Activated T-helper 1 cell treated with Interleukin-2 at 50 U/mL for 16 hours (primary cell): ENCODE measurements at places on chromosomes 3 and 15.

GRCh38 chr3:177934001-177934891 lies 602.0 kb upstream of the KCNMB2 start:
- no peak for DNase-seq

DNA sequence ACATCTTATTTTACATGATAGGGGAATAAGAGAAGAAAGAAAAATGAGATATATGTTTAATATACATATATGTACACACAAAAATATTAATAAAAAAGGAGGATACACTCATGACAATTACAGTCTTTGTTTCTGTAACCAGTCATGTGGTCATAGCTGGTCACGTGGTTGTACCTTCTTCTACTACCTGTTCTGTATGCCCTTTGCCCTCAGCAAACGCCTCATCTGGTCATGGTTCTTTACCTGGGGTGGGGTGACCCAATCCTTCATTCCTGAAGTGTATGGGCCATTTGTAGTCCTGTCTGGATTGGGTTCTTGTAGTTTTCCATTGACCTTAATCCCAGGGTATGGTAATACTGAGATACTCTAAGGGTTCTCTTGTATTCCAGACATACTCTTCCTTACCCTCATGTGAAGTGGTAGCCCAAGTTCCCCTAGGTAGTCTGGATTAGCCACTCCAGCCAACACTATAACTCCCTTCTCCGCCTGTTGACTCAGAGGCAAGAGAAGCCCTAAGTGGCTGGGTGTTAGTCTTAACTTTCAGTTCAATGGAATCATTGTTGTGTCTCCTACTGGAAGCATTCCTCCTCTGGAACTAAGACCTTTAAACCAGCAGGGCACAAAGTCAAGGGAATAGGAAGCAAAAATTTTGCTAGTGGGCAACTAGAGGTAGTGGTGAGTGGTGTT lies 47.3 kb upstream of the FAM3D start:
- DNase-seq: no peak

GRCh38 chr3:118011910-118012309 lies 1022.7 kb downstream of the IGSF11 start:
- no peak for DNase-seq

DNA sequence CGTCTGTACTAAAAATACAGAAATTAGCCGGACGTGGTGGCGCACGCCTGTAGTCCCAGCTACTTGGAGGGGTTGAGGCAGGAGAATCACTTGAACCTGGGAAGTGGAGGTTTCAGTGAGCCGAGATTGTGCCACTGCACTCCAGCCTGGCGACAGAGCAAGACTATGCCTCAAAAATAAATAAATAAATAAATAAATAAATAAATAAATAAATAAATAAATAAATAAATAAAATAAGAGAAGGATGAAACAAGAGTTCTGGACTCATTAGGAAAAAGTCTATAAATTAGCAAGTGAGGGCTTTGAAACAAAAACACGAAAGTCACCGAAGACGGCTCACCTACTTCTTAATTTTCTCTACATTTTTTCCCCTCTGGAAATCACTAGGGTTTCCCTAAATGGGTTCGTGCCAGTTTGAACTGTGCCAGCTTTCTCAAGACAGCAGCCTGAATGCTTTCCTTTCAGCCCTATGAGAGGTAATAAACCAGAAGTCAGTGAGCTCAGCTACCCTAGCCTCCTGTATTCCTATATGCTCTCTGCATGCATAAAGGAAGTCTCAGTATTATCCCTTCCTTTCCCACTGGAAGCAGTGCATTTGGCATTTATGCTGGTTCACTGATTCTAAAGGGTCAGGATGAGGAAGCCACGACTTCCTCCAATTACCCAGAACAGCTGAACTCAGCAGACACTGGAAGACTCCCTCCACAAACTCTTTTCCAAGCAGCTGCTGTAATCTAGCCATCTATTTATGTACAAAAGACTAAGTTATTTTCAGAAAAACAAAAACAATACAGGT lies 266.9 kb downstream of the ZBBX start:
- no peak for DNase-seq

GRCh38 chr3:186425788-186426730 lies 64.0 kb upstream of the DGKG start:
- no peak for DNase-seq

- DNase-seq: no peak
These were observed 54.3 kb downstream of the TGFBR2 start for GRCh38 chr3:30660656-30661055.

- no peak for DNase-seq
These were observed 48.2 kb downstream of the TRIM42 start for GRCh38 chr3:140726066-140726465.

- no peak for DNase-seq
These were observed 3.0 kb upstream of the CYP11A1 start for GRCh38 chr15:74370471-74370870.

DNA sequence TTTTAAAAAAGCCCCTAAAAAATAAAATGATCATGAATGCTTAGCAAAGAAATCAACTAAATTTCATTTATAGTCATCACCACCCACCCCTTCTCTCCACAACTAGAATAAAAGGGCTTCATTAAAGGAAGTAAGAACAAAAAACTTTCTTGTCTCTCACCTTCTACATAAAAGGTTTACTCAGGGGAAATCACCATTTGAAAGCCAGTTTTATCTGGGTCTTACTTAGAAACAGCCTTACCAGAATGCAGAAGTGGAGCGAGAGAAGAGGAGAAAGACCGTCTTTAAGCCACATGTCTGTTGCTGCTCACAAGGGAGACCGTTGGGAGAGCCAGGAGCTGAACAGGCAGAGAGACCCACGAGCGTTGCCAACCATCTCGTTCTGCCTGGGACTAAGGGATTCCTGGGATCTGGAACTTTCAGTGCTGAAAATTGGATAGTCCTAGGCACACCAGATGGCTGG lies 350.1 kb upstream of the PROK2 start:
- no peak for DNase-seq

GRCh38 chr3:168574455-168575158 lies 478.9 kb upstream of the GOLIM4 start:
- DNase-seq: no peak

GRCh38 chr3:70250492-70250891 lies 61.9 kb downstream of the MDFIC2 start:
- DNase-seq: no peak

DNA sequence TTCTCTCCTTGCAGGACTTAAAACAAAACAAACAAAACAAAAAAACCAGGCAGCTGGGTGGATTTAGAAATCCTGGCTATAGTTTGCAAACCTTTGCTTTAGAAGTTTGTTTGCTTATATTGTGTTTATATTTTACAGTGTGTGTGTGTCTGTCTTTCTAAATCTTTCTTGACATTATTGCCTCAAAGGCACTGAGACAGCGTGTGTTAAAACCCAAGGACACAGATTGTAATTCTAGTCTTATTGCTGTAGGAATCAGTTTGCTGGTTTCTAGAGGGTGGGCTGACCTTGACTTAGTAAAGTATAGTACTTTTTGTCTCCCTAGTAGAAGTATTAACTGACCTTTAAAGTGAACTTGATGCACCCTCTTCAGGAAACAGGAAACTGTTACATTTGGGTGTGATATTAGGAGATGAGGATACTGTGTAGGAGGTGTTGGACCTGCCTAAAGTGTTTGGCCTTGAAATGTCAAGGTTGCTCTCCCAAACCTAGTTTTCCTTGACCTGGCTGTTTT lies 71.0 kb downstream of the TCF12 start:
- DNase-seq: no peak

GRCh38 chr3:104873331-104873730 lies 493.4 kb upstream of the ALCAM start:
- DNase-seq: no peak

- no peak for DNase-seq
These were observed 815.5 kb upstream of the CFAP20DC start for GRCh38 chr3:59865351-59865750.

DNA sequence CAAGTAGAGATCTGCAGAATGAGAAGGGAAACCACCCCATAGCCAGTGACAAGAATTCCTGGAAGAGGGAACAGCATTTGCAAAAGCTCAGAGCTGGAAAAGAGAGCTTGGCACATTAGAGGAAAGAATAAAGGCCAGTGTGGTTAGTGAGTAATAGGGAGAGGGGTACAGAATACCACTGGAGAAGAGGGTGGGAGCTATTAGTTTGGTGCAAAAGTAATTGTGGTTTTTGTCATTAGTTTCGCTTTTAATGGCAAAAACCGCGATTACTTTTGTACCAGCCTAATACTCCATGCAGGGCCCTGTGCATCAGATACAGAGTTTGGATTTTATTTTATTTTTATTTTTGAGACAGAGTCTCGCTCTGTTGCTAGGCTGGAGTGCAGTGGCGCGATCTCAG lies 9.8 kb downstream of the SLC24A1 start:
- DNase-seq: no peak
